ENCODE measurements at places on chromosomes 5 and 9.

DNA sequence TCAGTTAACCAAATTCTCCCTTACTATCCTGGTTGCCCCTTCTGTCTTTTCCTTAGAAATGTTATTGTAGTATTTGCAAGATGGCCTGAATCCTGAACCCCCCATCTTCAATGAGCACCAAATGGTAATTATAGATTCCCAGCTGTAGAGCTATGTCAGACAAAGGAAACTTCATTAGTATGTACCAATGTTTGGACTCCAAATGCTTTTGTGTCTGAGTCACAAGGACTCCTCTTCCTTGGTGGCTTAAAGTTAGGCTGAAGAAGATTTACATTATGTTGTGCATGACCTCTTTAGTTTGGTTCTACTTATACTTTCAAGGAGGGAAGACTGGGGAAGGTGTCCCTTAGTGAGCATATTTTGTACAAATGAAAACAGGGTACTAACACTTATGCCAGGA, 105.9 kb upstream of the CDKN2B start:
- no peak for DNase-seq

- no peak for DNase-seq
Observed at GRCh38 chr9:106619211-106619610, 243.8 kb upstream of the ZNF462 start.

DNA sequence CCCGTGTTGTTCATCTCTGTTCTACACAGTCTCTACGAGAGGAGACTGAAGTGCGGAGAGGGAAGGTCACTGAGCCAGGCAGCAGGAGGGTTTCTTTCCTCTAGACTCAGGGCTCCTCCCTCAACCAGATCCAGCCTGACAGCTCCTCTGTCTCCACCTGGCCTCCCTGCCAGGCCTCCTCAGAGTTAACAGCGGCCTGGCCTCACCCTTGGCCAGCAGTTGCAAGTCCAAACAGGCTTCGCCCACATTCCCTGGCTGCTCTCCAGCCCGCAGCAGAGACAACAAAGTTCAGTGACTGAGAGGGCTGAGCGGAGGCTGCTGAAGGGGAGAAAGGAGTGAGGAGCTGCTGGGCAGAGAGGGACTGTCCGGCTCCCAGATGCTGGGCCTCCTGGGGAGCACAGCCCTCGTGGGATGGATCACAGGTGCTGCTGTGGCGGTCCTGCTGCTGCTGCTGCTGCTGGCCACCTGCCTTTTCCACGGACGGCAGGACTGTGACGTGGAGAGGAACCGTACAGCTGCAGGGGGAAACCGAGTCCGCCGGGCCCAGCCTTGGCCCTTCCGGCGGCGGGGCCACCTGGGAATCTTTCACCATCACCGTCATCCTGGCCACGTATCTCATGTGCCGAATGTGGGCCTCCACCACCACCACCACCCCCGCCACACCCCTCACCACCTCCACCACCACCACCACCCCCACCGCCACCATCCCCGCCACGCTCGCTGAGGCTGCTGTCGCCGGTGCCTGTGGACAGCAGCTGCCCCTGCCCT, at the start of gene HRCT1:
Gene HRCT1 (plus strand): TSS at position 291 of the 768 bp plus-strand sequence. CDS start 86 bp downstream, at position 377.
- no peak for DNase-seq

- peak; percentile 80 for DNase-seq
Observed at GRCh38 chr5:138408023-138408422, 30.8 kb upstream of the REEP2 start.

DNA sequence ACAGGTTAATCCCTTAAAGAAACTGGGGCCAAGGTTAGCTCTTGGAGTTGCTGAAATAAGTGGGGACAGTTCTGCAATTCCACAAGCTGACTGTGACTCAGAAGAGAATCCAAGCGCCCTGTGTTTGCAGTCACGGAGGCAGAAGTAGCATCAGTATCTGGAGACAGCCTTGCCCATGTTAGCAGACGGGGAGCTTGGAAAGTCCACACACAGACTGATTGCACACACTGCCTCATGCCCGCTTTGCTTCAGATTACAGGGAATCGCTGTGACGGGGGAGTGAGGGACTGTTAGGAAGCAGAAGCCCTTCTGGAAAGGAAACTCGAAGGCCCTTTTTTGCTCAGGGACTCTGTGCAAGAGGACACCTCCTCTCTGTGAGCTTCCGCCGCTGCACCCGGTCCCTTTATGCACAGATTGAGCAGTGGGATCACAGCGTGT, 30.9 kb upstream of the PPP1R26 start:
- DNase-seq: no peak

DNA sequence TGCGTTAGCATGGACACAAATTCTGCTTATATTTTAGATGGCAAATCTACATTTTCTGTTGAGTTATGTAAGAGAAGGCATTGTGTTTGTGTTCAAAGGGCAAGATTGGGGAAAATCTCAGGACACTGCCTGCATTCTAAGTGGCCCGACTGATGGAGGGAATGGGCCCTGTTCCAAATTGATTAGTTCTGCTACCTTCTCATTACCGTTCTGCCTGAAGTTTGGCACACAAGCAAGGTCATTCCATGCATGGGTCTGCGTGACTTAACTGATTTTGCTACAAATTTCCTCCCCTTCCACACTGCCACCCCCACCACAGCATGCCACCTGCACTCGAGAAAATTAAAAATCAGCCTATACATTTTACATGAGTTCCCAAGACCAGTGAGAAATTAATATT, 409.9 kb downstream of the BRINP1 start:
- no peak for DNase-seq

Measured in WERI-Rb-1 (cell line).